Activated naive CD4-positive, alpha-beta T cell treated with anti-CD3 and anti-CD28 coated beads, Interleukin-2, amount 50 U/mL, for 16 hours (primary cell): ENCODE measurements at places on chromosomes 5 and 9.
A peak's percentile ranks its signal among the peaks of the same experiment; 100 is the strongest.

- peak; percentile 49 for DNase-seq
These were observed 142.6 kb downstream of the PBX3 start for GRCh38 chr9:125889476-125890419.

GRCh38 chr9:122106576-122106975, 13.5 kb upstream of the TTLL11 start:
- DNase-seq: no peak

DNA sequence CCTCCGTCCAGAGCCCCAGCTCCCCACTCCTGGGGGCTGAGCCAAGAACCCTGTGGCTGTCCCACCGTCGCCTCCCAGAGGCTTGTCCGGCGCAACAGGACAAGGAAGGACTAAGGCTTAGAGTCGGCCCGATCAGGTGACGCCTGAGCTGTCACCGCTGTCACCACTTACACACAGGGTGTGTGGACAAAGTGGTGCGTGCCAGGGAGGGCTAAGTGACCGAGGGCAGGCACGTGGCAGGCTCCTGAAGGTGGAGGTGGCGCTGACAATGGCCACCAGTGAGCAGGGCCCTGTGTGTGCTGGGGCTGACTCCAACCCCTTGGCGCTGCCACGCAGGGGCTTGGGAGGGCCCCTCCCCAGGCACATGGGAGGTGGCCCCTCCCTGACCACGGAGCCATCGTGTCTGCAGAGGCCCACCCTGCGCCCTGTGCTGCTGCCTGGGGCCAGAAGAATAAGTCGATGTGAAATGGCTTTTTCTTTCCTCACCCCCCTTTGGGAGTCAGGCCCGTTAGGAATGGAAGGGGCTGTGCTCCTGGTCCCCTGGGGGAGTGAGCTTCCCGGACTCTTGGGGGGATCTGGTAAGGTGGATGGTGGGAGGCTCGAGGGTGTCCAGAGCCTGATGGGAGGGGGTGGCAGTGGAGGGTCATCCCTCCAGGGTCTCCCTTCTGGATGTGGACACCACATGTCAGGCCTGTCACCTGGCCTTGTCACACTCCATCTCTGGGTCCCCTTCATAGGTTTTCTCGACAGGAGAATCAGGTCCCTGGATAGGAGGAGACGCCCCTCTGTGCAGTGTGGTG, 2.6 kb upstream of the GPSM1 start:
- DNase-seq: no peak

DNA sequence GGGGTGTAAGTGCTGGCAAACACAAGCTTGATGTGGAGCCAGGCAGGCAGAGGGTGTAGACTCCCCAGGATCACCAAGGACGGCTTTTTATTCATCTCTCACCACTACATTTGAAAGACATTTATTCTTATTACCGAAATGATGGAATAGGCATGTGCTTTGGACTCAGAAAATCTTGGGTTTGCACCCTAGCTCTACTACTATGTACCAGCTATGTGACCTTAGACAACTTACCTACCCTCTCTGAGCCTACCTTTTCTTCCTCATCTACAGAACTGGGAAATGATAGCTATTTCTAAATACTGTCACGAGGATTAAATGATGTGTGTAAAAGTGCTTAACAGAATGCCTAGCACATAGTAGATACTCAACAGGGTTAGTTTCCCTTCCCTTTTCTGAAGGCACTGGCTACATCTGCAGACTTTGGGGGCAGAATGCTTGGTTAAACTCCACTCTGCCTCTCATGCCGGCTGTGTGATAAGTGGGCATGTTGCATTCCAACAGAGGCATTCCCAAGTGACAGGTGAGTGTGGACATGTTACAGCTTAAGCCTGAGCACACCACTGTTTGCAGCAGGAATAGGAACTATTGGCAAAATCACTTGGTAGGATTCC, 94.8 kb downstream of the SLC1A3 start:
- DNase-seq: no peak

GRCh38 chr9:108300306-108301287, 555.2 kb downstream of the ACTL7B start:
- DNase-seq: no peak
